ENCODE measurements at places on chromosomes 12 and 14.
A peak's percentile ranks its signal among the peaks of the same experiment; 100 is the strongest.

GRCh38 chr14:105257464-105257863, 9.1 kb downstream of the BTBD6 start:
- no peak for DNase-seq

DNA sequence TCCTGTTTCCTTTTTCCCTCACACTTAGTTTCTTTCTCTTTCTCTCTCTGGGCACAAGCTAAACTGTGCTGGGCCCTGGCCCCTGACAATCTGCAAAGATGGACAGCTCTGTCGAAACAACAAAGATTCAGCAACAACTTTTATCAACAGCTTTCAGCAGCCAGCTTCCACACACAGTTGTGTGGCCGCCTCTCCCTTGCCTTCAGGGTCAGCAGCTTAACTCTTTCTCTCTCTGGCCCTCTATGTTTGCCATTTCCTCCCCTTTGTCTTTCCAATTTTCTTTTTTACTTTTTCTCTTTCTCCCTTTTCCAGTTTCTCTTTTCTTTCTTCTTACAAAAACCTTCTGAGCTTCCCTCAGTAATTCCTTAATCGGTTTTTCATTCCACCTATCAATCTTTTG, 43.3 kb downstream of the IQSEC3 start:
- DNase-seq = no peak

DNA sequence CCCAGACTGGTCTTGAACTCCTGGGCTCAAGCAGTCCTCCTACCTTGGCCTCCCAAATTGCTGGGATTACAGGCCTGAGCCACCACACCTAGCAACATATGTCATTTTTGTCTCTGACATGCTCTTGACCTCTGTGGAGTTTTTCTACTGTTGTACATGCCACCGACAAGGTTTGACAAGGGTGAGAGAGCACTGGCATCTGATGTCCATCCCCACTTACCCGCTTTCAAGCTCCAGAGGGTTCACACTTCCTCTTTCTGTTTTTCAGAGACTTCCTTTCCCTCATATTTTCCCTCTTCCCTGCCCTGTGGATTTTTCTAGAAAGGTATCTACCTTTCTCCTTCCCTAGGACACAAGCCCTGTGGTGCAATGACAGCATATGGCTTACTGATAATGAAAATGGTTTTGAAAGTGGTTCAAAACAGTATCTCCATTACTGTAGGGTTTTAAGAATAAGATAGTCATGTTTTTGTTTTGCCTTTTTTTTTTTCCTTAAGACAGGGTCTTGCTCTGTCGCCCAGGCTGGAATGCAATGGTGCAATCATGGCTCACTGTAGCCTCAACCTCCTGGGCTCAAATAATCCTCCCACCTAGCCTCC, 27.7 kb upstream of the PLEKHG3 start:
- DNase-seq = no peak

- no peak for DNase-seq
Measured at GRCh38 chr12:50981319-50982239, 29.2 kb downstream of the HIGD1C start.

GRCh38 chr14:87084908-87085307, 908.1 kb downstream of the GALC start:
- DNase-seq = no peak

DNA sequence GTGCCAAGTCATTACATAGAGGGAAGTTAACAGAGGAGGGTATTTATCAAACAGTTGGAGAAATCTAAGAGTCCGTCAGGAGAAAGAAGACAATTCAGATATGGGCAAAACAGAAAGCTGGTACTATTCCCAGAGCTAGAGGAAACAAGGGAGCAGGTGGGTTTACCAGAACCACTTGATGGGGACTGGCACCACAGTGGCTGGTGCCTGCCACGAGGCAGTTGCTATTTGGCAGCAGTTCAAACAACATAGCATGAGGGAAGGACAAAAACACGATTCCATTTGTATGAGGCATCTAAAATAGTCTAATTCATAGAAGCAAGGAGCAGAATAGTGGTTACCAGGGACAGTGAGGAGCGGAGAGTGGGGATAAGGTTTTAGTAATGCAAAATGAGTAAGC, 24.6 kb upstream of the KLRD1 start:
- no peak for DNase-seq

DNA sequence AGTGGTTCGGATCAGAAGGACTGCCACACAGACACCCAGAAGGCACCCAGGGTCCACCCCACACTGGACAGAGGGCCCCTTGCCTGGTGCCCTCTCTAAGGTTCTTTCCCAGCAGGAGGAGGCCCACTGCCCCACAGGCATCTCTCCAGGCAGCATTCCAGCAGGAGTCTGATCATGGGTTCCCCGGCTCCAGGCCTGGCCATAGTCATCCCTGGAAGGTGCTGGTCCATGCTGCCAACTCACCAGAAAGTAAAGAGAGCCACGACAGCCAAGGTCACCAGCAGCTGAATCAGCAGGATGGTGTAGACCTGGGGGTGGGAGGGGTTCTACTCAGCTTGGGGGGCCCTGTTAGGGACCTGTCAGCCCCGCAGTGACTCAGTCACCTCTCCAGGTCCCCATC, 6.4 kb downstream of the FAIM2 start:
- no peak for DNase-seq

- no peak for DNase-seq
Measured at GRCh38 chr12:2408262-2408661, 355.5 kb downstream of the CACNA1C start.

DNA sequence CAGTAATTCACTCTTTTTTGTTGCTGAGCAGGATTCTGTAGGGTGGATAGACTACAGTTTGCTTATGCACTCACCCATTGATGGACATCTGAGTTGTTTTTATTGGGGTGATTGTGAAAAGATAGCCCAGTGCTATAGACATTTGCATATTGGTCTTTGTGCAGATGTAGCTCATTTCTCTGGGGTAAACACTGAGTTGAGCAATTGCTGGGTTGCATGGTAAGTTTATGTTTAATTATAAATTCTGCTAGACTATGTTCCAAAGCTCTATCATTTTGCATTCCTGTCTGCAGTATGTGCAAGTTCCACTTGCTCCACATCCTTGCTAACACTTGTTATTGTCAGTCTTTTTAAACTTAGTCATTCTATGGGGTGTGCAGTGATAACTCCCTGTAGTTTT, 65.4 kb upstream of the RFLNA start:
- DNase-seq = no peak

- DNase-seq = no peak
Measured at GRCh38 chr12:129619271-129619670, 284.6 kb downstream of the TMEM132D start.

- DNase-seq = no peak
Measured at GRCh38 chr12:127690161-127690560, 576.8 kb upstream of the TMEM132C start.

DNA sequence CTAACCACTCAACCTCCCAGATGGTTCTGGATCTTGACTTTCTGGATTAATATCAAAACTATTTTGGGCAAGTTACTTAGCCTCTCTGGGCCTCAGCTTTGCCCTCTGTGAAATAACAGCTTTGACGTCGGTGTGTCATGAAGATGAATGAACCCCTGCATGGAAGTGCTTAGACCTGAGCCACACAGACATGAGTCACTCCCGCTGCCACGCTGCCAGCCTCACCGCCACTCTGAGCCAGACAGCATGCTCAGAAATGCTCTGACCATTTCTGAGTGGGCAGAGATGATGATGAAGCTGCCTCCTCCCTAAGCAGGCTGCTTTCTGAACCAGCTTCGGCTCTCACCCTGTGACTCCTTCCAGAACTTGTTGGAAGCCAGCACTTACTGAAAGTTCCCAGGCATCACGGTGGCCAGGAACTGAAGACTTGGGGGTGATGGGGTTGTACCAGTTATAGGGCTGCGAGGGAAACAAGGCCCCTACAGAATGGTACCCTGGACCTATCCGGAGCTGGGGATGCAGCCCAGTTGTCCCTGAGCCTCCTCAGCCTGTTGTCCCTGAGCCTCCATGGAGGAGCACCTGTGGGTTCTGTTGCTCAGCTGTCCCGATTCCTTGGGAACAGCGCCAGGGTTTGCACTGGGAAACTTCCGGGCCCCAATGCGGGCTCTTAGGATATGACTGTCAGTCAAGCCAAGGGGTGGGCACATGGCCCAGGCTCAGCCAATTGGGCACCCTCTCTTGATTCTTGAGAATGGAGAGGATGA, 2.0 kb upstream of the CCDC197 start:
- DNase-seq = peak; percentile 50

All from activated CD4-positive, alpha-beta T cell treated with anti-CD3 and anti-CD28 coated beads, Interleukin-2, amount 50 U/mL, for 16 hours (primary cell).